ENCODE measurements at places on chromosomes 11 and 22. TPM values are rescaled to one million over a fixed set of nuclear protein-coding genes. Genes with fewer than 3 reads are reported as not detected.

The SSTR3 gene
- total RNA-seq = under 0.01 TPM

The GAB4 gene
- total RNA-seq = not detected

The CCDC88B gene
- total RNA-seq = 2.4 TPM

The TBCEL gene
- total RNA-seq = 9.2 TPM

The POU2AF1 gene
- not detected for total RNA-seq

The TMEM126B gene
- total RNA-seq = 48.0 TPM

The MMP27 gene
- not detected for total RNA-seq
